ENCODE measurements at places on chromosomes 3 and 15.

- no peak for DNase-seq
These were observed 52.9 kb downstream of the CCNL1 start for GRCh38 chr3:157107037-157107436.

DNA sequence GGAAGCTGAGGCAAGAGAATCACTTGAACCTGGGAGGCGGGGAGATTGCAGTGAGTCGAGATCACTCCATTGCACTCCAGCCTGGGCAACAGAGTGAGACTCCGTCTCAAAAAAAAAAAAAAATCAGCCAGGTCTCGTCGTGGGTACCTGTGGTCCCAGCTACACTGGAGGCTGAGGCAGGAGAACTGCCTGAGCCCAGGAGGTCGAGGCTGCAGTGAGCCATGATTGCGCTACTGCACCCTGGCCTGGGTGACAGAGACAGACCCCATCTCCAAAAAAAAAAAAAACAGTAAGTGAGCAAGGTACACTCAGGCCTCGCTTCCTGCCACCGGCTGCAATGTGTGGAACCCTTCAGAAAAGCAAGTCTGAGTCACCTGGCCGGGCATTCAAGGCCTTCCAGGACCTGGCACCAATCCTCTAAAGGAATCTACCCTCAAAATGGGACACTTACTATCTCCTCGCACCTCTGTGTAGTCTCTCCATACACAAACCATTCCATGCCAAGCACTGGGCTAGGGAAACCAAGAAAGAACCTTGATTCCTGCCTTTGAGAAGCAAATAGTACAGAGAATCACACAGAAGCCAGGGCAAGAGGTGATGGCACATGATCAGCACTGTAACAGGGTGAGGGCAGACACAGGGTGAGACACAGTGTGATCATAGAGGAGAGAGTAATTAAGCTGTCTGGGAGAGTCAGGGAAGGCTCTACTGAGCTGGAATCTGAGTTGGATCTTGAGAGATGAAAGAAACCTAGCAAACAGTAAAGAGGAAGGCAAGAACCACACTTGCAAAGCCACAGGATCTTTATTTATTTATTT, 9.7 kb downstream of the SCAMP2 start:
- DNase-seq, result no peak

DNA sequence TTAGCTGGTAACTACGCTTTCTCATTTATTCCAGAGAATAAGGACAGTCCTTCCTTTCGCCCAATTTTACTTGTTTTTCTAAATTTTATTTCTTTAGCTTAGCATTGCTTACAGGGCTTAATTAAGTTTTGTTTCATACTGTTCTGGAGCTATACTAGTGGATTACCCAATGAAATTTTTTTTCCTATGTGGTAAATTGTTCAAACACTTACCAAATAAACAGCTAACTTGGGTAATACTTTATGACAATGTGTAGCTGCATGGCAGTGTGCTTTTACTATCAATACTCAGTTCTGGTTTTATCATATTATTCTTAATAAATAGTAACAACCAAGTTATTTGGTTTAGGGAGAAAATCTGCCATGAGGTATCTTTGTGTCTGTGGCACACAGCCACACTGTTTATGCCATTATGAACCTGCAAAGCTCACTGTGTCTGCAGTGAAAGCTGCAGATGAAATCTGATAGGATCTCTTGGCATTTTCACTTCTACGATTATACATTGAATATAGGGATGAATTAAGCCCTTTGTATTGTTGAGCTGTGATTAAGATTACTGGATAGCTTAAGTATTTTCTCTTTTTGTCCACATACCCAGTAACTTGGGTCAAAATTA, 37.2 kb downstream of the UBE2E2 start:
- no peak for DNase-seq

DNA sequence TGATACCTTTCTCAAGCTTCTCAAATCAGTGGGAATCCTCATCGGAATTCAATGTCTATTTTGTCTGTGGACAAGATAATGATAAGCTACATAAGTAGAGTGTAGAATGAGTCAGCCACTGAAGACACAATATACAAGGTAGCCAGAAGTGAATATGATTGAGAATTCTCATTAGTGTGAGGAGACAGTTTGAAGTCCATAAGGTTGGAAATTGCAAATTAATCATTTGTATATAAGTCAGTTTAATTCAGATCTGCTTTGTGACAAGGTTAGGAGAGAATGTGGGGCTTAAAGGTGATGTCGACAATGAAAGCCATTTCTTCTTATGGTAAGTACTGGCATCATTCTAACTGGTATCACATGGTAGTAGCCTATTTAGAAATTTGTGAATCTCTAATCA, 4.2 kb downstream of the ARPP21 start:
- DNase-seq, result no peak

DNA sequence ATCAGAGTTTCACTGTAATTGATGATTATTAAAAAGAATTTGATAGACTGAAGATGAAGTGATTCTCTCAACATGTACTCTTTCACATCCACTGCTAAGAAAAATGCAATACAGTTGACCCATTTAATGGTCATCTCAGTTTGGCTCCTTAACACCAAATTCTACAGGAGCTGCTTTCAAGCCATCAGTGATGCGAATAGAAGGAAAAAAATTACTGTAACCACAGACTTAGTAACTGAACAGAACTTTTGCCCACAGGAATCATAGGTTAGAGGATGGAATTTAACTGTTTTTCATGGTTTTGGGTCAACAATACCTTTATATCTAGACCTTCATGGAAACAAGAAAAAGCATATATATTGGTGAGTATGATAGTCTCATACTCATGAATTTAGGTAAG, 633.5 kb downstream of the CADM2 start:
- DNase-seq, result no peak

- DNase-seq, result no peak
These were observed 40.4 kb downstream of the ABTB1 start for GRCh38 chr3:127712881-127713771.

GRCh38 chr3:186466391-186466974, 77.7 kb downstream of the CRYGS start:
- no peak for DNase-seq

DNA sequence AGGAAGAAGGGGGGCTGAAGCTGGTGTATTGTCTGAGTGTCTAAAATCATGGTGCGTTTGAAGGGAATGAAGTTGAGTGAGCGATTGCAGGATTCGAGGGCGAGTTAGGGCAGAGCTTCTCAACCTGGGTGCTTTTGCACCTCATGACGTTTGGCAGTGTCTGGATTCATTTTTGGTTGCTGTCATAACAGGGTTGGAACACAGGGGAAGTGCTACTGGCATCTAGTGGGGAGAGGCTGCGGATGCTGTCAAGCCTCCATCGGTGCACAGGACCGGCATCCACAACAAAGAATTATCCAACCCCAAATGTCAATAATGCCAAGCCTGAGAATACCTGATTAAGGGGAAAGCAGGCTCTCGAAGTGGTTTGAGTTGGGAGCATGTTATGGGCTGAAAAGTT, 120.0 kb downstream of the SLCO3A1 start:
- no peak for DNase-seq

DNA sequence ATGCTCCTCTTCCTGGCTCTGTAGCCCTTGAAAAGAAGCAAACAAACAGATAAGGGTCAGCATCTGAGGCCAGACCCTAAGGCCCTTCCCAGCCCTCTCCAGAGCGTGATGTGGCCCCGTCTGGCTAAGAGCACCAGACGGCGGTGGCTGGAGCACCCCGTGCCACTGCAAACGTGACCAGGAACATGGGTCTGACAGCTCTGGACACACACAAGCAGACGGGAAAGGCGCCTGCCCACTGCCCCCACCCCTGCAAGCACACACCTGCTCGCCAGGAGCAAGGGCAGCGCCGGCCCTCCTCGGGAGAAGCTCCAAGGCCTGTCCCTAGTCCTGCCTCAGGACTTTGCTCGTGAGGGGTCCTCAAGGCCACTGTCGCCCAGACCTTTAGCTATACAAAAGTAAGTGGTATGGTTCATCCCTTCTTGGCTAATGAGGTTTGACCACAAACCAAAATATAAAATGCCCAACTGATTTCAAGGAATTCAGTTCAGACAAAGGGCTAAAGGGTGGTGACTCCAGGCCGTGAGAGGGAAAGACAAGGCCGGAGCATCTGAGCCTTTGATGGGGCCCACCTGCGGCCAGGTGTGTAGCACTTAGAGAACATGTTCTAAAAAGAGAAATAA, 90.4 kb downstream of the XXYLT1 start:
- DNase-seq, result no peak

DNA sequence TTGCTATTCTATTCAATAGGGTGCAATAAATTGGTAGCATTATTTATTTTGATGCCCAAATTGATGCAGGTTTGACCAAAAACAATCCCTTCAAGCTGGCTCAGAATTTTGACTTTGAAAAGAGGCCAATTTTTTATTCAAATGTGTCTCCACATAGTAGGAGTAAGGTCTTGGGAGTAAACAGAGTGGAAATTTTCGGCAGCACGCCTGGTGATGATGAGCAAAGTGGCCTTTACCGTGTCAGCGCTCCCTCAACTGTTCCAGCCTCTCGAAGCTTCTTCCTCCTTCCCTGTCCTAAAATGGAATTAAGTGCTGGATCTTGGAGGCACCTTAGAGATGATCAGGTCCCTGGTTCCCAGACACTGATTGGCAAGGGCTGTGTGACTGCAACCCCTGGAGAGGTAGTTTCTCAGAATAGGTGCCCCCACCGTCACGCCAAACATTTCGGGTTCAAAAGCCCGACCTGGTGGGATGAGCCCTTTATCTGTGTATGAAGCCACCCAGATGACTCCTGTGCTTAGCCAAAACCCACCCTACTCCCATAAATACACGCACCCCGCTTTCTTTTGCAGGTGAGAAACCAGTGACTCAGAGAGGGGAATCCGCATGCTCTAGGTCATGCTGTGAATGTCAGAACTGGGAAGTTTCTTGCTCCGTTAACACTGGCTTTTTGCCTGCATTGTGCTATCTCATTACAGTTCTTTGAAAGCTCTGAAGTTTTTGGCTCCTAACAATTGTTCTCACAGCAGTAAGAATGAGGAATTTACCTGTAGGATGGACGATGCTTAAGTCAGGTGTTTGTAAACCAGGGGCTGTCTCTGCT, 89.1 kb downstream of the CRYGS start:
- DNase-seq, result no peak

DNA sequence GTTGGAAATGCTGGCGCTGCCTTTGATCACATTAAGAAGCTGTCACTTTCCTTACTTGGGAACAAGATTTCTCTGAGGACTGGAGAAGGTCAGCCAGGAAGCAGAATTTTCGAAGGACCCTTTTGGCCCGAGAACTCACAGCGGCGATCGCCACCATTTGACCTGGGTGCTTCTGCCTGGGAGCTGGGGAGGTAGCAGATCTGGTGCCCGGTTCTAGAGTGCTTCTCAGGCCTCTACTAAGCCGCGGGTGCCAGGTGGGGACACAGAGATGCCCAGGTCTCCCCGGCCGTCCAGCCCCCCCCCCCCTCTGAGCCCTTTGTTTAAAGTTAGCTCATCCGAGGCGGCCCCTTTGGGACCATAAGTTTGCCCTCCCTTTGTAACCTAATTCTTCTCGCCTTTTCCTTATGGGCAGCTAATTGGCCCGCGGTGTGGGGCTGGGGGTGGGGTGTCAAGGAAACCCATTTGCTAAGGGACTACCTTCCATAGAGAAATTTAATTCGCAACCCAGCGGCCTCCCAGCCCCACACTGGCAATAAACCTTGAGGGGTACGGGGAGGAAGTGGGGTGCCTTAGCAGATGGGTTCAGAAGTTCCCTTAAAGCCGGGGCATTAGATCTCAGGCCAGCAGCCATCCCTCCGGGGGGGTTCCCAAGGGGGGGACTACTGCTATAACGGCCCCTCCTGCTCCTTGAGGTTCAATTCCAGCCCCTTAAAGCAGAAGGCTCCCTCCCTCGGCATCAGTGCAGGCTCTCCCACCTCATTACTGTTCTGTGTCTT, 1.9 kb downstream of the GATA2 start:
- no peak for DNase-seq

GRCh38 chr3:112407214-112407887, 74.4 kb downstream of the CD200 start:
- DNase-seq, result peak; percentile 9

GRCh38 chr15:42594095-42594494, 18.7 kb downstream of the STARD9 start:
- DNase-seq, result no peak

DNA sequence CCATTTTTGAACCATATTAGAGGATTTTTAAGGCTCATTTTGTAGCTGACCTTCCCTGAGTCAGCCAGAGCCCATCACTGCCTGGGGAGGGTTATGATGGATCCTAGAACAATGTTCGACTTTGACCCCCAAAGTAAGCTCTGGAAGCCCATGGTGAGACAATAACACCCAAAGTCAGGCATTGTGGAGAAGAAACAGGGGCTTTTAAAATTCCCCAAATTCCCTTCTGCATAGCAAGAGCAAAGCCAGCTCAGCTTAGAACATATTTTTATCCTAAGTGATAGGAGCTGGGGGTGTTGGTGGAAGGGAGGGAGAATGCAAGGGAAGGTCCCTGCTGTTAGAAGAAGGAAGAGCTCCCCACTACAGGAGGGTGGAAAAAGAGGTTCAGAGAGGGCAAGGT, 4.0 kb downstream of the ITGA11 start:
- no peak for DNase-seq

- no peak for DNase-seq
These were observed 378.9 kb downstream of the PTPRG start for GRCh38 chr3:61940236-61940635.

- DNase-seq, result no peak
These were observed 278.5 kb upstream of the UMPS start for GRCh38 chr3:124451630-124452317.

GRCh38 chr3:184339001-184339400, 1.6 kb downstream of the FAM131A start:
- DNase-seq, result no peak

DNA sequence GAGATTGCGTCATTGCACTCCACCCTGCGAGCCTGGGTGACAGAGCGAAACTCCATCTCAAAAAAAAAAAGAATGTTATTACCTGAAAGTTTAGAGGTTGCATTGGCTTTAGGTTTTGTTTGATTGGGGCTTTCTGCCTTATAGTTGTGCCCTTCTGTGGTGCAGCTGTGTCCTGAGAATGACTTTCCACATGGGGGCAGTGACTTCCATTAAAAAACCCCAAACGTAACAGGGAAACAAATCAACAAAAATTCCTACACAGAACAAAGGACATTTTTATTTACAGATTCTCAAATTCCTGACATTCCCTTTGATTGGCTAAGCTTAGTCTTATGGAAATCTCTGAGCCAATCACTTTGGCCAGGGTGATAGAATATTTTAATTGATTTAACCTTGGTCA, 154.1 kb upstream of the GPR149 start:
- no peak for DNase-seq

DNA sequence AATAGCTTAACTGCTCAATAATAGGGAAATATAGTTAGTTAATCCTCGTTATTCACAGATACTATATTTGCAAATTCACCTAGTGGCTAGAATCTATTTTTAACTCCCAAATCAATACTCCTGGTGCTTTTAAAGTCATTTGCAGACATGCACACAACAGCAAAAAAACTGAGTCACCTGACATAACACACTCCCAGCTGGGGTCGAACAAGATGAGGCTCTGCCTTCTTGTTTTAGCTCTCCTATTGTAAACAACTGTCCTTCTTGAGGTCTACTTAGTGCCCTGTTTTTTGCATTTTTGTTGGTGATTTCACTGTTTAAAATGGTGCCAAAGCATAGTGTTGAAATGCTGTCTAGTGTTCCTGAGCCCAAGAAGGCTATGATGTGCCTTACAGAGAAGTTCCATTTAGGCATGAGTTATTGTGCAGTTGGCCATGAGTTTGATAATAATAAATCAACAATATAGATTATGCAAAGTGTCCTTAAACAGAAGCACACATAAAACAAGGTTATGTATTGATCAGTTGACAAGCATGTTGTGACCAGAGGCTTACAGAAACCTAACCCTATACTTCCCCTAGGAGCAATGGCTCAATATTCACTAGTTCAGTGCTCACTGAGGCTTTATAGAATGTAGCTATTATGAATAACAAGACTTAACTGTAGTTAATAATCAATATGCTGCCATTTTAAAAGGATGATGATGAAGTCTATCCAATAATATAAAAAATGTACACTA, 18.6 kb downstream of the MAP3K13 start:
- DNase-seq, result no peak

Data from stimulated activated CD4-positive, alpha-beta T cell treated with anti-CD3 and anti-CD28 coated beads, Interleukin-12 subunit alpha, Interleukin-12 subunit beta, amount 100 ng/mL, for 48 hours (primary cell).